ENCODE measurements at places on chromosomes 3 and 15.
A peak's percentile ranks its signal among the peaks of the same experiment; 100 is the strongest.

GRCh38 chr3:59256230-59256629, 206.4 kb upstream of the CFAP20DC start:
- DNase-seq: no peak

DNA sequence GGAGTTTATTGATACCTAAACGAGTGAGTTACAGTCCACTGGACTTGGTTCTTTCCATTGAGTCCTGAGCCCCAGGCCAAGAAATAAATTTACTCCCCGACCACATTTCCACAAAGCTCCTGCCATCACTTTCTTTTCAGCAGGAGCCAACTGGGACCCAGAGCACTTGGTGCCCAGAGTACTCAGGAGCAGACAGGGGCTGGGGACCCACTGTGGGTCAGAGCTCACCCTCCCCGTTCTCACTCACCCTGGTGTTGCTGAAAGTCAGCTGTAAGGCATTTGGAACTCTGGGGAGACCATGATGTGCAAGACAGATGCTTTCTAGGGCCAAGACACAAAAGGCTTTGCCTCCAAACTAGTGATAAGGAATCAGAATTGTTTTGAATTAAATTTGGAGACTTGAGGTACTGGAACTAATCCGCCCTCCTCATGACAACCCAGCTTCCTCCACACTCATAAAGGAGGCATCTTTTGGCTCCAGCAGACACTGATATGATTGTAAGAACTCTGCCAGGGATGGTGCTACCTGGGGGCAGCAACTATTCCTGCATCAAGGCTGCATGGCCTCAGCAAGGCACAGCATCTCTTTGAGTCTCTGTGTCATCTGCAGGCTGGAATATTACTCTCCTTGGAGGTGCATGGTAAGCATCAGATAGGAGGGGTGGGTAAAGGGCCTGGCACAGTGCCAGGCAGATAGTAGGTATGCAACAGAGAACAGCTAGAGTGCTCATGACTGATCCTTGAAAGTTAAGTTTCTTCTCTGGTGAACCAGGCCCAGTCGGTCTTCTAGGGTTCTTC, 7.3 kb upstream of the CAMK1 start:
- no peak for DNase-seq

DNA sequence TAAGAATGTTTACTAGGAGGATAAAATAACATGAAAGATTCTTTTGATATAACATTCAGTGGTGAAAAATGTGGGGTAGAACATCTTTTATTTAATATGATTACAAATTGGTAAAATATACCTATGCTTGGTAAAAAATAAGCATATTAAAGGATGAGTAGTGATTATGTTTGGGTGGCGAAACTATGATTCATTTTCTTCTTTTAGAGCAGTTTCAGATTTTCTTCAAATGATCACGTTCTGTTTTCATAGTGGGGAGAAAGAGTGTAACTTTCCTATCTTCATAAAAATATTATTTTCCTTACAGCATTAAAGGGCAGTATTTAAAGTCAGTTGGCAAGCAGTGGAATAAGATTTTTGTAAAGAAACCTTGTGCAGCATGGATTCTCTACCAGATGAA, 15.5 kb downstream of the DZIP3 start:
- no peak for DNase-seq

DNA sequence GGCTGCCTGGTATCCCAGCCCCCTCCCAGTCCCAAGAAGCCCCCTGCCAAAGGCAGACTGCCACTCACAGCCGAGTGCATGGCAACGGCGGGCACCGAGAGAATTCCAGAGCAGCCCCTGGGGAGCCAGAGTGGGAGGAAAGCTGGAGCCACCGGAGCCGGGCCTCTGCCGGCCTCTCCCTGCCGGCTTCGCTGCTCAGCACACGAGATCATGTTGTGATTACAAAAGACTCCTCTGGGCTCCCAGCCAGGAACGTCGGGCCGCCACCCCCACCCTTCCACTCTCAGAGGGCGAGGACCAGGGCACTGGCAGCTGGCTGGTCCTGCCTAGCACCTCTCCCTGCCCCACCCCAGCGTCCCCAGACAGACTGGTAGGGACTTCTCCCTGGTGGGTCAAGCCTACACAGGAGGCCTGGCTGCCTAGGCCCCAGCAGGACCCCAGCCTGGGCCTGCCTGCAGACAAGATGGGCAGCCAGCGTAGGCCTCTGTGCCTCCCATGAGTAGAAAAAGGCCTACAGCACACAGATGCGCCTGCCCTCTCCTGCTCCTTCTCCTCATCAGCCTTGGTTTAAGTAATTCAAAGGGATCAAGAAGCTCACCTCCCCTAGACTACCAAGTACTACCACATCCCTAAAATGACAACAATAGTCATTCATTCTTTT, at the start of gene CCDC9B:
TSS of gene CCDC9B (minus strand) at position 200 of the 661 bp plus-strand sequence. CDS start at position 80, 120 bp downstream.
- peak; percentile 92 for DNase-seq

DNA sequence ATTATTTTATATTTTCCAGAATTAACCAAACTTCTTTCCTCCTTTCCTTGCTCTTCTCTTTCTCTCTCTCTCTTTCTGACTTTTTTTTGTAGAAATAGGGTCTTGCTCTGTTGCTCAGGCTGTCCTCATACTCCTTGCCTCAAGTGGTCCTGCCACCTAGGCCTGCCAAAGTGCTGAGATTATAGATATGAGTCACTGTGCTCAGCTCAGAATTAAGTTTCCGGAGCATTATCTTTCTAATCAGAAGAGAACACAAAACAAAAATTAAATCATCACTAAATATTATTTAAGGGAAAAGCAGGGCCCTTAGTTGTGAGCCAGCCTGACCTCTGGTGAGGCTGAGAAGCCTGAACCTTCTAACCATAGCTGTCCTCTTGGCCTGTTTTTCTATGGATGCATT, 168.2 kb downstream of the SOX2 start:
- DNase-seq: no peak

DNA sequence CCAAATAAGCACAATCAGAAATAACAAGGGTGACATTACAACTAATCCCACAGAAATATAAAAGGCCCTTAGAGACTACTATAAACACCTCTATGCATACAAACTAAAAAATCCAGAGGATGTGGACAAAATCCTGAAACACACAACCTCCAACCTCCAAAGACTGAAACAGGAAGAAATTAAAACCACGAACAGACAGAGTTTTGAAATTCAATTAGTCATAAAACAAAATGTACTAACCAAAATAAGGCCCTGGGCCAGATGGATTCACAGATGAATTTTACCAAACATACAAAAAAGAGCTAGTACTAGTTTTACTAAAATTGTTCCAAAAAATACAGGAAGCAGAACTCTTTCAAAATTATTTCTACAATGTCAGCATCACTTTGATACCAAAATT, 1043.6 kb downstream of the DIPK2A start:
- peak; percentile 19 for DNase-seq

DNA sequence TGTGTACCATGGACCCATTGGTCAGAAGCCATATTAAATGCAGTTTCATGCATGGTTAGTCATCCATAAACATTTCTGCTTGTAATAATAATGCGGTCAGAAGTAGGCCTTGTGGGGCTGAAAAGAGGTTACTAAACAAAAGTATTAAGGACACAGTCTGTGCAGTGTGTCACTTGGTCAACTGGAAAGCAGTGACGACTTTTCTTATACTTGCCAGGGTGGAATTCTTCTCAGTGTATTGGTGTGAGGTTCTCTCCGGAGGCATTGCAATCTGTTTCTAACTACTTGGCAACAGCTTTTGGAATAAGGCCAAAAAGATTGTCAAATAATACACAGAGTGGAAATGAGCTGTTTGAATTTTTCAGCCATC, 46.8 kb downstream of the CHL1 start:
- DNase-seq: no peak

DNA sequence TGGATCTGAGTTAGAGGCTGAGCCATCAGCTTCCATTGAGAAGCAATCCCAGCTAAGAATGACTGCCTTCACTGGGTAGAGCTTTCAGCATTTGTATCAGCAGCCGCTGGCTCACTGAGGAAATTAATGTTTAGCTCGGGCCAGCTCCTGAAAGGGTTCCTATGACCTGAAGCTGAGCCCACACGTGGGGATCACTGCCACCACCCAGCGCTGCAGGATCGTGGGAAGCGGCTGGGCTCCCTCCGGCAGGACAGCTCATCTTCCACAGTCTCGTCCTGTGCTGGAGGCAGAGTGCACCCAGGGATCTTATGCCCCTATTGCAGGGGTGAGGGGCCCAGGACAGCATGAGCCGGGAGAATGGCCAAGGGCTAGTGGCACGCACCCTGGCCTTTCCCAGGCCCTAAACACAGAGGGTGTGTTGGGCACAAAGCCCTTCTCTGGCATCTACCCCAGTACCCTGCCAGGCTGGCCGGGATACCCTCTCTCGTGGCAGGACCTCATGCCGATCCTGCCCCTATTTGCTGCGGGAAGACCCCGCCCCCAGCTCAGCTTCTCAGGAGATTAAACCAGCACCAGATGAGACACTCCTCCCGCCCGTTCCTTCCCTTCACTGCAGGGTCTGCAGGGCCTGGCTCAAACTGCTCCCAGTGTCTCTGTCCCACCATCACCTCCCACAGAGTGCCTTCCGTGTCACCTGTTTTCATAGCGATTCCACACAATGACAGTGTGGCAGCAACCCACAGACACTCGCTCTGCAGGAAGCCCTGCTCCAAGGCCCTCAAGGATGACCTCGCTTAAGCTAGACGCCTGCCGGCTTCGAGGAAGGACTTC, 28.5 kb downstream of the KLHL25 start:
- no peak for DNase-seq

DNA sequence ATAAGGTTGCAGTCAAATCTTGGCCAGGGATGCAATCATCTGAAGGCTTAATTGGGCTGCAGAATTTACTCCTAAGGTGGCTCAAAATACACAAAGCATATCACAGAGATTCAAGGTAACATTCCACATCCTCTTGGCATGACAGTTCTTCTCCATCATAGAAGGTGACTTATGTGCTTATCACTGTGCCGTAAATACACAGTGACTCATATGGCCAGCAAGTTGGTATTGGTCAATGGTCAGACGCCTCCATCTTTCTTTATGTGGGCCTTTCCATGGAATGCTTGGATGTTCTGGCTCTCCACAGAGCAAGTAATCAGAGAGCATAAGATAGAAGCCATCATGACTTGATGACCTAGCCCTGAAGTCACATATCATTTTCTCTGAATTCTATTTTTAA, 168.8 kb upstream of the ST8SIA2 start:
- no peak for DNase-seq

DNA sequence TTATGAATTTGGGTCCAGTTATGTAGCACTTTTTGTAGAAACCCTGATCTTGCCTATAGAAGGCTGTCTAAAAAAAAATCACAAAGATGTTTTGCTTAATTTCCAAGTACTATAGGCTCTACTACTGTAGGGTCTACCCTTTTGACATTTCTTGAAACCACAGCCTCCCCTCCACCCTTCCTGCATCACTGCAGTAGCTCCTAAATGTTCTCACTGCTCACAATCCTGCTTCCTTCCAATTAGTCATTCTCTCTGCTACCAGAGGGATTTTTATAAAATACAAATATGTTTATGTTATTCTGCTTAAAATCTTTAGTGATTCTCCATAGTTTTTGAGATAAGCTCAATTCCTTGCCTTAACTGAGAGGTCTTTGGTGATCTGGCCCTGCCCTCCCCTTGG, 114.0 kb downstream of the CYP19A1 start:
- no peak for DNase-seq

GRCh38 chr3:163924600-163924999, 1153.7 kb downstream of the SI start:
- no peak for DNase-seq

- no peak for DNase-seq
Observed at GRCh38 chr3:114308830-114309229, 15.0 kb downstream of the TIGIT start.

DNA sequence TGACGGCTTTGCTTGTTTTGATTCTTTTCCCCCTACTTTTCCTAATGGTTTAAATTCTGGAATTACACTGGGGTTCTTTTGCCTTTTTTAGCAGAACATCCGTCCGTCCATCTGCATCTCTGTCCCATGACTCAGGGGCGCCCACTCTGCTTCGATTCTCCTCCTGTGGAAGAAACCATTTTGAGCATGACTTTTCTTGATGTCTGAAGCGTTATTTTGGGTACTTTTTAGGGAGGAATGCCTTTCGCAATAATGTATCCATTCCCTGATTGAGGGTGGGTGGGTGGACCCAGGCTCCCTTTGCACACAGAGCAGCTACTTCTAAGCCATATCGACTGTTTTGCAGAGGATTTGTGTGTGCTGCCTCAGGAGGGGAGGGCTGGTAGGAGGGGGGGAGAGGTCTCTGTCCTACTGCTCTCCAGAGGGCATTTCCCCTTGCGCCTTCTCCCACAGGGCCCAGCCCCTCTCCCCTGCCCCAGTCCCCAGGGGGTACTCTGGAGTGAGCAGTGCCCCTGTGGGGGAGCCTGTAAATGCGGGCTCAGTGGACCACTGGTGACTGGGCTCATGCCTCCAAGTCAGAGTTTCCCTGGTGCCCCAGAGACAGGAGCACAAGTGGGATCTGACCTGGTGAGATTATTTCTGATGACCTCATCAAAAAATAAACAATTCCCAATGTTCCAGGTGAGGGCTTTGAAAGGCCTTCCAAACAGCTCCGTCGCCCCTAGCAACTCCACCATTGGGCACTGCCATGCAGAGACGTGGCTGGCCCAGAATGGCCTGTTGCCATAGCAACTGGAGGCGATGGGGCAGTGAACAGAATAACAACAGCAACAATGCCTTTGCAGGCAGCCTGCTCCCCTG, 19.5 kb upstream of the BSN start:
- no peak for DNase-seq

GRCh38 chr3:106025151-106025722, 156.4 kb upstream of the CBLB start:
- DNase-seq: no peak

- DNase-seq: no peak
Observed at GRCh38 chr3:116630494-116630893, 79.1 kb upstream of the TUSC7 start.

DNA sequence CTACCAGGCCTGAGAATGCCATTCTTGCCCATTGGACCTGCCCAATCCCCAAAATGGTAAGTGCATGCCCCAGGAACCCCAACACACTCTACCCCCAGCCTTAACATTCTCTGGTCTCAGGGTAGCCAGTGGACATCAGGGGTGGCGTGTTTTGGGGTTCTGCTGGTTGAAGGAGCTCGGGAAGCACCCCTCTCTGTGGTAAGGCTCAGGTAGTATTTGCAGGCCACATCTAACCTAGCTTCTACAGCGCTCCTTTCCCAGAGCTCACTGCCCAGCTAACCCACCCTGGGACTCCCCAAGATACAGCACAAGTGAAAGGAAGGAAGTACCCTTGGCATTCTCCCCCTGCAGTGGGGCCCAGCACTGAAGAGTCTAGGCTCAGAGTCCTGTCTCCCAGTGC, 19.8 kb downstream of the NMNAT3 start:
- no peak for DNase-seq
